Breast epithelium (tissue), 4 donors: ENCODE measurements at places on chromosomes 11 and 22. TPM values are rescaled to one million over a fixed set of nuclear protein-coding genes. Genes with fewer than 3 reads are reported as not detected.

Gene GRIK4
- total RNA-seq, result 0.29 TPM

DNA sequence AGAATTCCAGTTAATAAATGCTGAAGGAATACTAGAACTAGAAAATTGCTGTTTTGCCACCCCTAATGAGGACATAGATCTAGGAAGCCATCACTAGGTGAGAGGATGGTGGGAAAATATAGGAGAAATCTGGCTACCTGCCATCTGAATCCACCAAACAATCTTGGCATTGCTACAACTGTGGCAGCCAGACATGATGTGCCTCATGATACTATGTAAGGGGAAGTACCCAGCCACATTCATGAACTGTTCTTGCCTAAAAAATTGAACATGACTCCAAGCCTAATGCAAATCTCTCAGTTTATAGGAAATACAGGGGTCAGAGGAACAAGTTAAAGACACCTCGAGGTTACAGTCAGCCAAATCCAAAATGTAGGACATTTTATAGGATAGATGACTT lies 72.8 kb downstream of the SFI1 start:
- DNase-seq, result no peak

DNA sequence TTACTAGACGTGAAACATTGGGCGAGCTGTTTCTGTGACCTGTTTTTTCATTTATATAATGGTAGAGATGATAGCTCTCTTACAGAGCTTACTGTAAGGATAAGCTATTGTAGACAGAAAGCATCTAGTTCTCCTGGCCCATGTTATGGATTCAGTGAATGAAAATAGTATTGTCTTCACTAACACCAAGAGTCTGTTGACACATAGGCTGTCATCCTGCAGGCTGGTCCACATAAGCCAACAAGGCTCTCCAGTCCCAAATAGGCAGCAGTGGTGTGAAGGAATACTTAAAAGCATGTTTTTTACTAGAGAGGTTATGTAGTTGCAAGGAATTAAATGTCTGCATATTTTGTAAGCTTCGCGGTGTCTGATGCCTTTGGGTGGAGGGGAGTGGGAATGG lies 377.8 kb upstream of the CCDC90B start:
- no peak for DNase-seq

Gene LIF
- total RNA-seq, result 1.4 TPM

- no peak for DNase-seq
Measured at GRCh38 chr22:27776650-27776958, 25.0 kb downstream of the MN1 start.

Gene LINC01488
- total RNA-seq, result not detected

Gene FAM83F
- total RNA-seq, result 15.5 TPM

- DNase-seq, result no peak
Measured at GRCh38 chr11:1310772-1311468, 1.5 kb upstream of the TOLLIP start.

Gene SHANK2
- 1.3 TPM for total RNA-seq

GRCh38 chr11:129589190-129589860 lies 213.7 kb downstream of the BARX2 start:
- no peak for DNase-seq

Gene PATE4
- not detected for total RNA-seq

DNA sequence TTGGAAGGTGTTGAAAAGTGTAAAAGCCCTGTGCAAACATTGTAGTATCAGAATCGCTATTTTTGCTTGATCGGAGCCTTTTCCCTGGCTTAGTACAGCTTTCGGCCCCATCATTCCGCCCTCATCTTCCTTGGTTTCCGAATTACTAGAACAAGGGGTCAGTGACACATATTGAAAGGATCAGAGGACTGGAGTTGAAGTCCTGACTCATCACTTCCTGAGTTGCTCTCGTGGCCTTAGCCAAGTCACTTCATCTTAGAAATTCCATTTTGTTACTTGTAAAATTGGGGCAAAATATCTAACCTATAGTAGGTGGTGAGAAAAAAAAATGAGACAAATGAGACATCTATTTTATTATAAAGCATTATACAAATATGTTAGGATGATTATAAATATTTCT lies 375.0 kb downstream of the NTM start:
- DNase-seq, result no peak

Gene NUCB2
- 131 TPM for total RNA-seq

DNA sequence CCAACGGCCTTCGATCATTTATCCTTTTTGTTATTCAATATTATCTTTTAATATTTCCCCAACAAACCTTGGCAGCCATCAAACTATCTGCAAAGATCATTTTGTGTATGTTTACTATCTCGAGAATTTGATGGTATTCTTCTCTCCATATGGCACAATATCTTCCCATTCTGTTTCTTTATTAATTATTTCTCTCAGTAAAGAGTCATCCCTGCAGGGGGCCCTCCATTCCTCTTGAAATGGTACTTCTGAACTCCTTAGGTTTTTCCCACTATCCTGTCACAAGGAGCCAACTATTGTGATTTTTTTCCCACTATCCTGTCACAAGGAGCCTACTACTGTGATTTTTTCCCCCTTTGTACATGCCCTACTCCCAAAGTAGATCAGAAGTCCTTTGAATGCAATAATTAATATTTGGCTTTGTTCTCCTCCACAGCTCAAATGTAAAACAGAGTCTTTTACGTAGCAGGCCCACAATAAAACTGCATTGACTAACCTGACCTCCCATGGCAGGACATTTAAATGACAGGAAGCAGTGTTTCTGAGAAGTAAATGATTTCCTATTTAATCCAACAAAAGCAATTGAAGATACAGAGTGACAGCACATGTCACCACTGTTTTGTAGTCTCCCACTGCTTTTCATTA lies 43.3 kb downstream of the PDGFD start:
- no peak for DNase-seq

DNA sequence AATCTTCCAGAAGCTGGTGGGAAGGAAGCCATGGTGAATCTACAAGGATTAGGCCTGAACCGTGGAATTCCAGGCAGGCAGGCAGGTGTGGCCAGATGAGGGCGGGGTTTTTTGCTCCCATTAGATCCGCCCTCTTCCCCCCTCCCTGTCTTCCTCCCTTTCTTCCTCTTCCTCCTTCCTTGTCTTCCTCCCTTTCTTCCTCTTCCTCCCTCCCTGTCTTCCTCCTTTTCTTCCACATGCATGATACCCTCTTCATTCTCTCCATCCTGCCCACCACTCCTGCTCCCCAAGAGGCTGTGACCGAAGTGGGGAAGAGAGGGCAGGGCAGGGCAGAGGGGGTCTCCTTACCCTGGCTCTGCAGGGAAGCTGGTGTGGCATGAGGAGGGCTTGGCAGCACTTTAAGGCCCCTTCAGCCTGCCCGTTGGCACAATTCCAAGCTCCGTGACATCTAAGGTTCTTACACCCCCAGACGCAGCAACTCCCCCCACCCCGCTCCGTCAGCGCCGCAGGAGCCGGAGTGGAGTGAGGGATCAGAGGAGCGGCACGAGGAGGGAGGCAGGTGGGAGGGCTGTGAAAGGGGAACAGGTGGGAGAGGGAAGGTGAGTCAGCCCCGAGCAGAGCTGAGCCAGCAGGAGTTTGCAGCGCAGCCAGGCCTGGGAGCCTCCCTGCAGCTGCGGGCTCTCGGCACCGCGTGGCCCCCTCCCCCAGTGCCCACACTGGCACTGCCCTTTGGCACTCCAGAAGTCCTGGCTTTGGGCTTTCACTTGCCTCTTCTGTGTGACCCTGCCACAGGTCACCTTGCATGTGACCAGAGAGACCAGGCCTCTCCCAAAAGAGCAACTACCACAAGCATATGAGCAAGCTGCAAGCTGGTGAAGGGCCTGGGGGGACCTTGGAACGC lies 32.1 kb downstream of the KCNJ4 start:
- no peak for DNase-seq

GRCh38 chr22:24772493-24773220 lies 1.9 kb downstream of the PIWIL3 start:
- no peak for DNase-seq

Gene SLC5A12
- not detected for total RNA-seq

Gene ROM1
- total RNA-seq, result 11.0 TPM

DNA sequence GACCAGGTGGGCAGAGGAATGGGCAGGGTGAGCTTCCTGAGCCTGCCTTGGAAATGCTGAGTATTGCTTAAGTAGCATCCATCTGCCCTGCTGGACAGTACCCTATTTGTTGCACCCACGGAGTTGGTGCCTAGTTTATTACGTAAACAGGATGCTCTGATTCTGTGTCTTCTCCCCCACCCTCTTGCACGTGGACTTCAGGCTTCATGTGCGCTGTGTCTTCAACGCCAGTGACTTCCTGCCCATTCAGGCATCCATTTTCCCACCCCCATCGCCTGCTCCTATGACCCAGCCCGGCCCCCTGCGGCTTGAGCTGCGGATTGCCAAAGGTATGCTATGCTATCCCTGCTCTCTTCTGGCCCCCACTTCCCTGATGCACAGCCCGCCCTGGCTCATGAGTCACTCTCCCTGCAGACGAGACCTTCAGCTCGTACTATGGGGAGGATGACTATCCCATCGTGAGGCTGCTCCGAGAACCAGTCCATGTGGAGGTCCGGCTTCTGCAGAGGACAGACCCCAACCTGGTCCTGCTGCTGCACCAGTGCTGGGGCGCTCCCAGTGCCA lies 5.7 kb downstream of the ZP1 start:
- DNase-seq, result no peak

Gene XKR3
- total RNA-seq, result not detected

Gene PRRG4
- total RNA-seq, result 9.5 TPM

Gene CHRM1
- 0.88 TPM for total RNA-seq

Gene LSP1
- total RNA-seq, result 36.0 TPM

DNA sequence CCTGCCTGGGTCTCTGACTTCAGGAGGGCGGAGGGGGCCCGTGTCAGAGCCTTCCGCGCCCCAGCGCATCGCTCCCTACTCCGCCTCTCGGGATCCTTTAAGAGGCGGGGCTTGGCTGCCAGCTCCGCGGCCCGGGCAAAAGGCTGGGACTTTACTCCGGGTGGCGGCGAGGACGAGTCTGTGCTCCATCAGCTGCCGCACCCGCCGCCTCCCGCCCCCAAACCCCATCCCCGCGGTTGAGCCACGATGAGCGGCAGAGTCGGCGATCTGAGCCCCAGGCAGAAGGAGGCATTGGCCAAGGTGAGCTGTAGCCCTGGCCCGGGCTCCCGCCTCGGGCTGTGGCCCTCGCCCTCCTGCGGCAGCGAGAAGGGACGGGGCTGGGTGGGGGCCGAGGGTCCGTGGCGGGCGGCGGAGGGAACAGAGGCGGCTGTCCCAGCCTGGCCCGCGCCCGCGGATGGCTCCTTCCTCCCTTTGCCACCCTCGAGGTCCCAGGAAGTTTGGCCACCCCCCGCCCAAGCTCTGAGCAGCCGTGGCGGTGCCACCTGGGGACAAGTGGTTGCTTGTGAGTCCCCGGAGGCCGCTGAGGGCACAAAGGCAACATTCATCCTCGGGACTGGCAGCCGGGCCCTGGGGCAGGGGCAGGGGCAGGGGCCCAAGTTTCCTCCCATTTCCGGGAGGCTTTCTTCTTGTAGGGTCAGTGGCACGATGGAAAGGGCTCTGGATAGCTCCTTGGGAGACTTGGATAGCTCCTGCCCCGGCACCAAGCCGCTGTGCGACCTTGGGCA lies at the start of gene SEC14L2:
TSS of gene SEC14L2 (plus strand) at position 148 of the 785 bp plus-strand sequence. CDS start at position 247, 99 bp downstream.
- DNase-seq, result peak; percentile 84

DNA sequence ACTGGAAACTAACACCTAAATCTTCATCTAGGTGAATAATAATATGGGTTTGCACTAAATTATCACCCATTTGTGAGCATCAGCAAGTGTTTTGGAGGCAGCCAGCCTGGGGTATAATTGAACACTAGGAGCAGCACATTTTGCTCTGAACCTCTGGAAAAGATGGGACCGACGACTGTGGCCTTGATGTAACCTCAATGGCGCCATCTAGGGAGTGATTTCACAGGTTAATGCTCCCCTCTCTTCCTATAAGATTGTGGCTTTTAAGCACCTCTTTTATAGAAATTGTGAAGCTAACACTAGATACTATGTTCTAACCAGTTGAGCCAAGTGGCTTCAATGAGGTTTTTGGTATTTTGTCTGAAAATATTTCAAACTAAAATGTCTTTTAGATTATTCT lies 203.7 kb downstream of the NELL1 start:
- no peak for DNase-seq

DNA sequence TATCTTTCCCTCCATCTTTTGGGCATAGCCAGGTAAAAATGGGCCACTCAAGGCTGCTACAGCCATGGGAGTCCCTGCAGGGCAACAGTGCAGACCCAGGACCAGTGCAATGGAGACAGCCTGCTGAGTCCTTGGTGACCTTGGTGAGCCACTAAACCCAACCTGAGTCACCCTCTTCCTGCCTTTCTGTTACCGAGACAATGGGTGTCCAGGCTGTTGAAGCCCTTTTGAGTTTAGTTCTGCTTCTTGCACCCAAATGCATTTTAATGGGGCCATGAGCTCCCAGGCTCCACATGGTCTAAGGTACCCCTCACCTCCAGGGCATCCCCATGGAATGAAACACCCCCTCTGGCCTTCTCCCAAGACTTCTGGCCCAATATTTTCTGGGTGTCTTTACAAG lies 874 bp upstream of the PLAAT4 start:
- no peak for DNase-seq

DNA sequence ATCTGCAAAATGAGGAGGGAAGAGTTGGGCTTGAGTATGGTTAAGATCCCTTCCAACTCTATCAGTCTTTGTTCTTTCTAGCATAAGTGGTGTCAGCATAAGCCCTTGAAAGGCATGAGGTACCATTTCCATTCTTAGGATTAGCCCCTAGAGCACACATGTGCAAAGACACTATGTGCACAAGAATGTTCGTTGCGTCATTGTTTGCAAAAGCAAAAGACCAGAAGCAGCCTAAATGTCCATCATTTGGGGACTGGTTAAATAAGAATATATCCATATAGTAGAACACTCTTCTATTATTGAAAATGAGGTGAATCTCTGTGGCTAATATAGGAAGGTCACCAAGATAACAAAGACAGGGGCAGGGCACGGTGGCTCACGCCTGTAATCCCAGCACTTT lies 10.0 kb upstream of the KCTD14 start:
- DNase-seq, result no peak

DNA sequence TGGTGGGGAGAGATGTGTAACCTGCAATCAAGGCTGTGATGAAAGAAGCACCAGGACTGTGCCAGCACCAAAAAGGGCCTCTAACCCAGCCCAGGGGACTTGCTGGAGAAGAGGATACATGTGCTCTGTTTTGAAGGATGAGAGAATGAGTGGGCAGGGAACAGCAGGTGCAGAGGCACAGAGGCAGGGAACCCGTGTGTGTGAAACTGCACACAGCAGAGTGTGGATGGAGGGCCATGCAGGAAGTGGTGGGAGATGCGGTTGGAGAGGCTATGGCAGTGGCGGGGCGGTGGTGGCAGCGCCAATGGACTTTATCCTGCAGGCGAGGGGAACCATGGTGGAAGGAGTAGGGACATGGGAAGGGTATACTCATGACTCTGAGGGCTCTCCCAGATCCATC lies 25.2 kb upstream of the LRRC32 start:
- no peak for DNase-seq
